ENCODE measurements at places on chromosomes 4 and X.

- DNase-seq, result no peak
Observed at GRCh38 chrX:17767734-17768133, 30.4 kb downstream of the SCML1 start.

DNA sequence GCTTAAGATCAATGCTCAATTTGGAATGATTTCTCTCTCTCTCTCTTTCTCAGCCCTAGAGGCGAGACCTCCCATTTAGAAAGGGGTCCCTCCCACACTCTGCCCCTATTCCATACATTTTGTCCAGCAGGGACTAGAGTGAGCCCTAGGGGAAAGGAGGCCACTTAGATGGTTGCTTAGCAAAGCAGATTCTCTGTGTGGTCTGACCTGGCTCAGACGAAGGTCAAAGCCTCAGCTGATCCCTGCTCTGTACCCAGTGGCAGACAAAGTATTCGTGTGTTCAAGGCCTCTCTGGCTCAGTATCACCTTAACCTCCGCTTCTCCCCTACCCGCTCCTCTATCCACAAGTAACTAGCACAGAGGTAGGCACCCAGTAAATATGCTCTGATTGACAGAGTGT lies 78.4 kb downstream of the HPRT1 start:
- DNase-seq, result no peak

- no peak for DNase-seq
Observed at GRCh38 chr4:84660606-84661005, 77.7 kb downstream of the CDS1 start.

- DNase-seq, result no peak
Observed at GRCh38 chr4:97500423-97500822, 642.9 kb downstream of the STPG2 start.

- DNase-seq, result no peak
Observed at GRCh38 chrX:28010875-28011274, 29.6 kb upstream of the DCAF8L1 start.

- no peak for DNase-seq
Observed at GRCh38 chr4:119939071-119939995, 127.3 kb downstream of the MAD2L1 start.

DNA sequence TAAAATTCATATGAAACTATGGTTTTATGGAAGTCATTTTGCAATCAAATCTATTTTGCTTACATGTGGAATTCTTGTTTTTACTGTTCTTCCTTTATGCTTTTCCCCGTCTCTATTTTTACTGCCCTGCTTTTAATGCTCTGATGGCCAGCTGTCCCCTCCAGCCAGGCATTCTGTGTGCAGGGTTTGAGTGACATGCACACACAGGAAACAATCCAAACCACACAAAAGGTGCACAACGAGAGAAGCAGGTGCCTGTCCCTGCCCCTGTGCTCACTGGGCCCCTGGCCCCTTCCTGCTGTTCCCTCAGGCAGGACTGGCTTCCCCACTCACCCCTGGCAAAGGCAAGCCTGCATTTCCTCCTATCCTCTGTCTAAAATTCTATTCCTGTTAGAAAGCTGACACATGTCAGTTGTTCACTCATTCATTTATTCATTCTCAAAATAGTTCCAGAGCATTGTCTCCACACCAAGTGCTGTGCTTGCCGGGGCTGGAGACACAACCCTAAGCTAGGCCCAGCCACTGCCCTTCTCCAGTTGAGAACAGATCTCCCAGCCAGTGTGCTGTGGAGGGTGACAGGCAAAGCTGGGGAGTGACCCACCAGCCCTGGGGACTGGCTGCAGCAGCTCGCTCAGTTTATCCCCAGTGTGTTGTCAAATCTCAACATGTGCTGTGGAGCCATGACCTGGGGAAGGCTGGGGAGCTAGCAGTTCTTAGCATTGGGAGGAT lies 346.3 kb downstream of the FBXW7 start:
- no peak for DNase-seq

DNA sequence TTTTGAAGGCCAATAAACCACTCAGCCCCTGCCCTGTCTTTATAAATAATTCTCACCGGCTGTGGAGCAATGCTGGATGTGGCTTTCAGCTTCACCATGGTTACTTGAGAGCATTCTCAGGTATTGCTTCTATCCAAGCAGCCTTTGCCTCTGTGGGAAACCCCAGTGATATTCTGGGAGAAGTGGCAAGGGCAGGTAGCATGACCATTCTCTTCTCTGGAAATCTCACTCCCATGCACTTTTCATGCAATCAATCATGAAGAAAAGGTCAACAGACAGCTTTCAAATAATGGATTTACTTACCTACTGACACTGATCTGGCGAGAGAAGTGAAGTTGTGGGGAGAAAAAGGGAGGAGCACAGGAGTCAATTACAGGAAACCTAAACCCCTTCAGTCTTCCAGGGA lies 49.5 kb downstream of the UNC5C start:
- DNase-seq, result no peak

GRCh38 chrX:31988975-31989374 lies 917.1 kb upstream of the FTHL17 start:
- no peak for DNase-seq

GRCh38 chrX:145923376-145923775 lies 105.7 kb downstream of the SLITRK2 start:
- DNase-seq, result no peak

DNA sequence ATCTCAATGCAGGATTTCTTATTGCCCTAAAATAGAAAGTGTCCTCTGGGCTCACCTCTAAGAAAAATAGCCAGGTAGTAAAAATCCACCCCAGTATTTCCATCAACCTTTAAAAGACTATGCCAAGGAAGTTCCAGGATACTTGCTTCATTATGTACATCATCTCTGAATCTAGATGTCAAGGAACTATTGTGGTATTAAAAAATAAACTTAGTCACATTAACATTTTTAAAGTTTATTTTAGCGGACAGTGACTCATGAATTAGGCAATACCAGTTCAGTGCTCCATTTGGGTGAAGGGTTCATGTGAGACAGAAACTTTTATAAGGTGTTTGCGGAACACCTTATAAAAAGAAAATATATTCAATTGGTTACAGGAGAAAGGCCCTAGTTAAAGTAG lies 209.2 kb downstream of the ADAM29 start:
- DNase-seq, result no peak

DNA sequence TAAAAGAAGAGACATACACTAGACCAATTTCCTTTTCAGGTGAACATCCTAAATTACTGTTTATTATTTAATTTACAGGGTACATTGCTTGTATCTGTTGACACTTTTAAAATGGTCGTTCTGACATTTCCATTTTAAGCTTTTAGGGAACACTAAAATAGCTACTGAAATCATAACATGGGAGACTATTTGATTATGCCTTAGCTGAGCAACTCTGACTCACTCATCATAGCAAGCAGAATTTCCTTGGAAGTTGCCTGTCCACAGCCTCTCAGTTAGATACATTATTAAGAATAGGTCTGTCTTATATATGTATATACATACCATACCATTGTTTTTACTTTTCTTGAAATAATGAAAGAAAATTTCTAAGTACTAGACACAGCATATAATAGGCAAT lies 22.0 kb downstream of the GUCY1B1 start:
- no peak for DNase-seq

- DNase-seq, result no peak
Observed at GRCh38 chr4:41549478-41549877, 11.5 kb downstream of the LIMCH1 start.

All from SW 1271 (cell line).